ENCODE measurements at places on chromosomes 6 and 20.

GRCh38 chr6:145547594-145548335 is 187.6 kb downstream of the EPM2A start:
- peak; percentile 31 for DNase-seq

DNA sequence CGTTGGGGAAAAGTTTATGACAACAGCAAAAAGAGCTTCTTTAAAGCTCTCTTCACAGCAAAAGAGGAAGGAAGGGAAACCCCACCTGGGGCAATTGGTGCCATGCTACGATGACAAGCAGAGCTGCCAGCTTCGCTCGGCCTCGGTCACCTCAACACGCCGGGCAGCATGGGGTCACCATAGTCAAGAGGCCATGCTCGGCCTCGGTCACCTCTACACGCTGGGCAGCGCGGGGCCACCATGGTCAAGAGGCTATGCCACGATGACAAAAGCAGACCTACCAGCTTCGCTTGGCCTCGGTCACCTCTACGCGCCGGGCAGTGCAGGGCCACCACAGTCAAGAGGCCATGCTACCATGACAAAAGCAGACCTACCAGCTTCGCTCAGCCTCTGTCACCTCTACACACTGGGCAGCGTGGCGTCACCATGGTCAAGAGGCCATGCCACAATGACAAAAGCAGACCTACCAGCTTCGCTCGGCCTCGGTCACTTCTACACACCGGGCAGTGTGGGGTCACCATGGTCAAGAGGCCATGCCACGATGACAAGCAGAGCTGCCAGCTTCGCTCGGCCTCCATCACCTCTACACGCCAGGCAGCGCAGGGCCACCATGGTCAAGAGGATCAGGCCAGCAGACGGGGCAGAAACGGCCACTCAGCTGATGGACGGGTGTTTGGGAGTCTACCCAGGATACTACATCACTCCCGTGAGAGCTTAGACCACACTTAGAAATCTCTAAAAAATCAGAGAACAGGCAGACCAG is 12.1 kb downstream of the APMAP start:
- DNase-seq, result no peak

DNA sequence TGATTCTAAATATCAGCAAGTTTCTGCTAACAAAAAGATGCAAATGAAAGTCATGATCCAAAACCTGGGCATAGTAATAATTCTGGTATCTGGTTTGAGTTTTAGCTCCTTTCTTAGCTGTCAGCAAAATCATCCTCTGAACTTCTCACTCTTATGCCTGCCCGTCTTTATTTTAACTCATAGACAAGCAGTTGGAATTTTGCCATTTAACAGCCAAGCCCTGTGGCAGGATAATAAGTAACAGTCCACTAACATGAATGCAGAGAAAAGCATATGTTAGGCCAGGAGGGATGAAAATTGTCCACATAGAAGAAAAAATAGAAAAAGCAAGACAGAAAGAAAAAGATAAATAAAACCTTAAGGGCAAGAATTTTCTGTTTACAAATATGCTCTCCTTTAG is 170.0 kb upstream of the LAMA2 start:
- DNase-seq, result no peak

DNA sequence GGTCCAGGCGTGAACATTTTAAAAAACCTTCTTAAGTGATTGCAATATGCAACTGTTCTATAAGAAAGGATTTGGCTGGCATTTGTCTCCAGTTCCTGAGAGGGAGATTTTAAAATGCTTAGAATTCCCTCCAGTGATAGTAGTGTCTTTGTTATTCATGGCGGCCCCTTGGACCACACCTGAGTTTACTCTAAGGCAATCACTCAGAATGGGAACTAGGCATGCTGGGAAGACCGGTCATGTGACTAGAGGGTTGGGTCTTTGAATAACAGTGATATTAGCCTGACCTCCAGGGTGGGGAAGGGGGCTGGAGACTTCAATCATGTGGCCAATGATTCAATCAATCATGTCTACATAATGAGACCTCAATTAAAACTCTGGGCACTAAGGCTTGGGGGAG is 50.7 kb upstream of the UTRN start:
- no peak for DNase-seq

- no peak for DNase-seq
Observed at GRCh38 chr20:21715193-21715881, 9.9 kb downstream of the PAX1 start.

DNA sequence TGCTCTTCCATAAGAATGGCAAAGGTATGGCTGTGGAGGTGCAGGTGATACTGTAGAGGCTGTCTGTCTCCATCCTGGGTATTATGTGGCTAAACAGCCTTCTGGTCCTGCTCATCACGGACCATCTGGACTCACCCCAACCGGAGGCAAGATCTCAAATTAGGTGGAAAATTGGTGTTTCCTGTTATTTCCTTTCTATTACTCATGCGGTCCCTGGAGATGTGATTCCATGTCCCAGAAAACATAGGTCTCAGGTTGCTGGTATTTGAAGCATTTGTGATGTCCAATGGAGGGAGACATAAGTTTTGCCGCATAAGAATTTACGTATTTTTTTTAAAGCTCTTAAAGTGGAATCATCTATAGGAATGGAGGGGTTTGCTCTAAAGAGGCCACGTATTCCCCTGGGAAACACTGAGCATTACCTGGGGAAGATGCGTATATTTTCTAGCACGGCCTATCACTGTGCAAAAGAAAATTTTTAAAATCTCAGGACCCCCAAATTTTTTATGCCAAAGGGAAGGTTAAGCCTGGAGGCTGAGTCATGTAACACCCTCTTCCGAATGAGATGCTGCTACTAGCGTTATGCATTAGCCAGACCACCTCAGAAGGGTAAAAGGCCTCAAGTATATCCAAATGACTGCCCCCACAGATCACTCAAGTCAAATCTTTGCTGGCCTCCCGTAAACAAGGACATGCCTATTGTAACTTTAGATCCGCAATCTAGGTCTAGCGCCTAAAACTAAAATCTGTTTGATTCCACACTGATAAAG is 22.4 kb upstream of the PBOV1 start:
- no peak for DNase-seq

- DNase-seq, result no peak
Observed at GRCh38 chr6:35543459-35544193, 30.9 kb upstream of the TULP1 start.

- no peak for DNase-seq
Observed at GRCh38 chr6:36839749-36840431, 646 bp upstream of the CPNE5 start.

DNA sequence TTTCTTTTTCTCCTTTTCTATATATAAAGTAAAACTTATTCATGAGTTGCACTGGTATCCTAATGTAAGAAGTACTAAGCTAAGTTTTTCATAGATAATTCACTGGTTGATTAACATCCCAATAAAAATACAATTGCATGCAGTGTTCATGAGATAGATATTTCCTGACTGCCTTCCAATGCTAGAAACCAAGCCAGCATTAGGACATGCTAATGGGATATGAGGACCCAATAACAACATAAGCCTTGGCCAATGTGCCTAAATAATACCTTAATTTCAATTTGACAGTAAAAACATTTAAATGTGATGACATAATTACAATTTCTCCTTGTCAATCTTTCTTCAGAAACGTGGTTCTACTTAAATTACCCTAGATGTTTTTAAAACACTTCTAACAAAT is 152.7 kb downstream of the RNGTT start:
- DNase-seq, result no peak

GRCh38 chr6:166540631-166541331 is 45.7 kb downstream of the RAMACL start:
- DNase-seq, result no peak

GRCh38 chr6:3534599-3534998 is 77.7 kb upstream of the SLC22A23 start:
- no peak for DNase-seq

- no peak for DNase-seq
Observed at GRCh38 chr6:44674226-44675155, 287.0 kb downstream of the CDC5L start.

DNA sequence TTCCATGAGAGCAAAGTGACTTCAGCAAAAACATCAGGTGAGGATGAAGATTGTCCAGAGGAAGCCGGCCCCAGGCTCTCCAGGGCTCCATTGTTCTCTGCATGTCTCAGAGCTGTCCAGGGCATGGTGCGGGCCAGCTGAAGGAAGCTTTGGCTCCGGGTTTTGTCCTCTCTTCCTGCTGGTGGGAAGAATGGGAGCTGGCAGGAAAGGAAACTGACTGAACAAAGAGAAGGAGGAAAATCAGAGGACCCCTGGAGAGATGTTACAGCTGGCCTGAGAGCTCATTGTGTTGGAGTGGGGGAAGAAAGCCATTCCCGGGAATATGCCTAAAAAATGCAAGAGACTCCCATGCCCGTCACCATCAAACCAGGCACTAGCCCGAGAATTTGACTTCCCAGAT is 27.1 kb downstream of the PRND start:
- no peak for DNase-seq

- no peak for DNase-seq
Observed at GRCh38 chr6:166104107-166104506, 63.5 kb downstream of the TBXT start.

Measured in C1 segment of cervical spinal cord (tissue), 14 donors.